Ascending aorta (tissue), 2 donors: ENCODE measurements at places on chromosomes 1 and 21.

- no peak for DNase-seq
Measured at GRCh38 chr1:229253151-229253974, 17.5 kb upstream of the RAB4A start.

- no peak for DNase-seq
Measured at GRCh38 chr1:151292207-151293030, 10.3 kb downstream of the ZNF687 start.

GRCh38 chr1:27960762-27961645, 1.2 kb downstream of the XKR8 start:
- DNase-seq = peak; percentile 80

DNA sequence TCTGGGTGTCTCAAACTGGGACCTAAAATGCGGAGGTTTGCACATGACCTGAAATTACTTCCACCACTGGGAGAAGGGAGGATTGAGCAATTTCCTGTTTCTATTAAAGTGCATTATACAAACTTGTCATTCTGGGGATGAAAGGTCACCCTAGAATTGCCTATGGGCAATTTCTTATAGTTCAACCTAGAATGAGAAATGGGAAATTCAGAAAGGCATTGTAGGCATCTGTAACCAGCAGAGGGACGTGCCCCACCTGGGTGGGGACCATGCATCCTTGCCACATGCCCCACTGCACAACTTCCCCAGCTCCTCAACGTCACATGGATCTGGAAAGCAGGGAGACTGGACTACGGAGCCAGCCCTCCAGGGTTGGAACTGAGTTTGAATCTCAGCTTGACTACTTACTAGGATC, 47.0 kb downstream of the MRPL39 start:
- no peak for DNase-seq

DNA sequence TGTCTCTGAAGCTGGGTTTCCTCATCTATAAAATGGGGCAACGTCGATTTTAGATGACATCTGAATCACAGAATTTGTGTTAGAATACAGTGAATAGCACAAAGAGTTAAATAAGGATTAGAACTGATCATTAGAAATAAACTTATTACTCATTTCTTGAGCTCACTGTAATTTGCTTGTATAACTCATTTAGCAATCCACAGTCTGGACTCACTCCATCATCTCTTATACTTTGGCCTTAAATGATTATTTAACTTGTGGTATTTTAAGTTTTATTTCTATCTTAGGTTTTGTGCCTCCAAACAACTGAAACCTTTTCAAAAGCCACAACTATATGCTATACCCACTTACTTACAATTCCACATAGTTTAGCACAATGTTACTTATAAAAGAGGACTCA, 128.0 kb downstream of the CDC42BPA start:
- no peak for DNase-seq

GRCh38 chr1:234973426-234974250, 155.0 kb downstream of the TOMM20 start:
- no peak for DNase-seq

DNA sequence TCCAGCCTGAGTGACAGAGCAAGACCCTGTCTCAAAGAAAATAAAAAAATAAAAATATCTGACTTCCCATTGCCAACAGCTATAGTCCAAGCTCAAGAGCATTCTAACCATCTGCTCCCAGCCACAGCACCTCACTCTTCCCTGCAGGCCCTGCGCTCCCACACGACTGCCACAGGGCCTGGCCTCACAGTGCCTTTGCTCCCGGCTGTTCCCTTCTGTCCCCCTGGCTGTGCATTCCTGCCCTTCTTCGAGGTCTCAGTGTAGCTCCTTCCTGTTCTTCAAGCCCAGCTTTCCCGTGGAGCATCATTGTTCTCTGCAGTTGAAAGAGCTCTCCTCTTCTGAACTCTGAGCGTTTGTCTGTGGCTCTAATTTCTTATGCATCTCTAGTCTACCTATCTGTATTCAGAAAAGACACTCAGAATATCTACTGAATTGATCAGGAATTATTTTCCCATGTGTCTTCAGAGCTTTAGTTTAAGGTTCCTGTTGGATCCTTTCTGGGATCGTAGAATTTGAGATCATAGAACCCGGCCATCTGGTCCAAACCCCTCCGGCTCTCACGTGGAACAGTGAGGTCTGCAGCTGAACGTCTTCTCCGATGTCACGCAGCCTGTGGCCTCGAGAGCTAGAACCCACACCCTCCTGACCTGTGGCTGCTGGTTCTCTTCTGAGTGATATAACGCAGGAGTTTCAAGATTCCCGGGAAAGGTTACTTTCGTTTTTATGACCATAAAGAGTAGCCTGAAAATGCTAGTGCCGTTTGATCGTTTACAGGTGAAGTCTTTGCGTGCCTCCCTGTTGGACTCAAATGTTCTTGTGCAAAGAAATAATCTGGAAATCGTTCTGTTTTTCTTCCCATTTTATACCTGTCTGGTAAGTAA, 54.4 kb downstream of the DOP1B start:
- DNase-seq = no peak

- DNase-seq = no peak
Measured at GRCh38 chr1:147434921-147435320, 106.4 kb upstream of the BCL9 start.

GRCh38 chr1:158506369-158506987, 34.5 kb downstream of the OR10R2 start:
- no peak for DNase-seq

DNA sequence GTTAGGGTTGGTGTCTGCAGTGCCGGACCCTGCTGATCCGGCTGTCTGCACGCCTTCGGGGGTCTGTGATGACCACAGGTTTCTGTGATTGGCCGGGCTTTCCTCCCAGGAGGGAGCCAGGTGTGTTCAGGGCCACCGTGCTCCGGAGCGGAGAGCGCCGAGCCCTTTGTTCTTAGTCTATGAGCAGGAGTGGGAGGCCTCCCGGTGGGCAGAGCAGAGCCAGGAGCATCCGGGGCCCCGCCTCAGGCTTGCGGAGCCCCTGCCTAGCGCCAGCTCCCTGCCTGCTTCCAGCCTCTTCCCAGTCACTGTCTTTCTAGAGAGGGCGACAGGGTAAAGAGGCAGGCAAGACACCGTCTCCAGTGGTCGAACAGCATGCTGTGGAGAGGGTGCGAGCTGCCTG, 31.8 kb downstream of the KCNAB2 start:
- DNase-seq = no peak

- no peak for DNase-seq
Measured at GRCh38 chr1:182643699-182644098, 39.5 kb upstream of the RGS16 start.

- no peak for DNase-seq
Measured at GRCh38 chr1:205351984-205352713, 4.6 kb downstream of the KLHDC8A start.

DNA sequence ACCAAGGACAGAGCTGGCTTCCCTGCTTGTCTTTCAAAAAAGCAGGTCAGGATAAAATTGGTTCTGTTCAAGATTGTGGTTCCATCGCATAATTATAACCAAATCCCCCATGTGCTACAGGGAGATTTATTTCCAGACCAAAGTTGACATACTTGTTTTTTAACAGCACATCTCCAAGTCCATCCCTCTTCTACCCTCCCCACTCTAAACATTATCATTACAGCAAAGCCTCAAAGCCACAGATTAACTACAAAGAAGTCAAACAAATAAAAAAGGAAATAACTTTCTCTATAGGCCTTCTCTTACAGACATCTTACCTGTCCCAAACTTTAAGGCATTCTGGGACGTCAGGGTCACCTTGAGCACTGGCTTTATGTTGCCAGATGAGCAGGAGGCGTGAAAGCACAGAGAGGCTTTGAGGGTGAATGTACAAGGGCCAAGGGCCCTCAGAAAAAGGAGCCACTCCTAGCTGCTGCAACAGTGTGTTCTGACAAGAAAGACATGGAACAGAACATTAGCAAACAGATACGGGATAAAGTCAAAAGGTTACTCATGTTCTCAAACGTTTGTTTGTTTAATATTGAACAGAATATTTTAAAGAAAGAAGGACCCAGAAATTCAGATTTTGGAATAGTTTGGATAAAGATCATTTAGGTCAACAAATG, 31.2 kb downstream of the UBR4 start:
- DNase-seq = no peak

DNA sequence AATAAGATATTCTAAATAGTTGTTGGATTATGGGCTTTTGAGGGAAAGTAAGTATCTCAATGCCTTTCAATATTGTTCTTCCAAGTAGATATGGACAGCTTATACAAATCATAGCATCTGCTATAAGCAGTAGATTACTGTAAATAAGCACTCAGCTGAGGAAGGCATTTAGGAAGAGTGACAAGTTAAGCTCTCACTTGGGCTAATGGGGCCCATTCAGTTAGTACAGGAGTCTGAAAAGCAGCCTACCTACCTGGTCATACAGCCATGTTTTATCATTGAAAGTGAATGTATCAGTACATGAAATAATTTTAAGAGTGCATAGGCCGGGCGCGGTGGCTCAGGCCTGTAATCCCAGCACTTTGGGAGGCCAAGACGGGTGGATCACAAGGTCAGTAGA, 73.1 kb downstream of the APP start:
- no peak for DNase-seq

GRCh38 chr1:28580722-28581530, 11.1 kb upstream of the RAB42 start:
- DNase-seq = no peak

- DNase-seq = no peak
Measured at GRCh38 chr21:38669186-38669585, 136.5 kb upstream of the ETS2 start.

DNA sequence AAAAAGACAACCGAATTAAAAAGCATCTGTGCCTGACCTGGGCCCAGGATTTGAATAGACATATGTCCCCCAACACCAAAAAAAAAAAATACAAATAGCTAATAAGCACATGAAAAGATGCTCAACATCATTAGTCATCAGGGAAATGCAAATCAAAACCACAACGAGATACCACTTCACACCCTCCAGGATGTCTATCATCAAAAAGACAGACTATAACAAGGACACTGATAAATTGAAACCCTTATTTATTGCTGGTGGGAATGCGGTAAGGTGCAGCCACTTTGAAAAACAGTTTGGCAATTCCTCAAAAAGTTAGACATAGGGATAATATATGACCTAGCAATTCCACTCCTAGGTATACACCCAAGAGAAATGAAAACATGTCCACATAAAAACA, 72.3 kb upstream of the CAMK1G start:
- DNase-seq = no peak

GRCh38 chr1:44425341-44426082, 20.5 kb downstream of the RNF220 start:
- no peak for DNase-seq

- DNase-seq = no peak
Measured at GRCh38 chr21:38712664-38713063, 93.1 kb upstream of the ETS2 start.

- no peak for DNase-seq
Measured at GRCh38 chr1:48756683-48757316, 19.9 kb downstream of the BEND5 start.

- no peak for DNase-seq
Measured at GRCh38 chr1:183103147-183103546, 79.9 kb downstream of the LAMC1 start.

- peak; percentile 92 for DNase-seq
Measured at GRCh38 chr1:153617663-153618062, 1.5 kb upstream of the S100A14 start.

GRCh38 chr1:157288996-157289395, 150.8 kb upstream of the ETV3 start:
- no peak for DNase-seq

DNA sequence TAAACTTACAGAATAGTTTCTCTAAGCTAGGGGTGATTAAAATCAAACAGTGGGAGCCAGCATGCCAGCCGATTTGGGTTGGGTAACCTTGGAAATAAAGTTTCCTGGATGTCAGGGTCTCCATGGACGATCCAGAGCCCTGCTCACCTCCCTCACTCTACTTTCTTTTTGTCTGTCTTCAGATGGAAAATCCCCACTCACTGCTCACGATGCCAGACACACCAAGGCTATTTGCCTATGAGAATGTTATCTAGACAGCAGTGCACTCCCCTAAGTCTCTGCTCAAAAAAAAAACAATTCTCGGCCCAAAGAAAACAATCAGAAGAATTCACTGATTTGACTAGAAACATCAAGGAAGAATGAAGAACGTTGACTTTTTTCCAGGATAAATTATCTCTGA, 13.9 kb downstream of the SLAMF7 start:
- no peak for DNase-seq

DNA sequence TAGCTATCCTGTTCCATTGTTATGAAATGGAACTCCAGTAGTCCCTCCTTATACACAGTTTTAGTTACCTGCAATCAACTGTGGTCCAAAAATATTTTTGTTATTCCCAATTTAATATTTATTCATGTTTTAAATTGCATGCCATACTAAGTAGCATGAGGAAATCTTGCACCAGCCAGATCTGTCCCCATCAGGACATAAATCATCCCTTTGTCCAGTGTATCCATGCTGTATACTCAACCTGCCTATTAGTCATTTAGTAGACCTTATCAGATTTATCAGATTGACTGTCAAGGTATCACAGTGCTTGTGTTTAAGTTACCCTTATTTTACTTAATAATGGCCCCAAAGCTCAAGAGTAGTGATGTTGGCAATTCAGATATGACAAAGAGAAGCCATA, 207.9 kb upstream of the DMRTA2 start:
- no peak for DNase-seq

DNA sequence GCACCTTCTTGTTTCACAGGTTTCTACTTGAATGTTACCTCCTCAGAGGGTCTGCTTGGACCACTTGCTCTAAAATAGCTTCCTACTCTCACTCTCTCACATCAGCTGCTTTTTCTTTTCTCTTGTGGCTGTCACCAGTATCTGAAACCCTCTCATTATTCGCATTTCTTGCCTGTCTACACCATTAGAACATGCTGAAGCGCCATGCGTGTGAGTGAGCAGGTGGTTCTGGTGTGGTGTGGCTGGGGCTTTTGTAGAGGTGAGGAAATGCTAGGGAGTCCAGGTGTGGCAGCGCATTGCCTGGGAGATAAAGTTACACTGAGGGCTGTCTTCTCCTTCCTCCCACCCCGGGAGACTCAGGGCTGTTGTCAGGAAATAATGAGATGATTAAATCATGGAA, 4.1 kb downstream of the ZNF362 start:
- no peak for DNase-seq

DNA sequence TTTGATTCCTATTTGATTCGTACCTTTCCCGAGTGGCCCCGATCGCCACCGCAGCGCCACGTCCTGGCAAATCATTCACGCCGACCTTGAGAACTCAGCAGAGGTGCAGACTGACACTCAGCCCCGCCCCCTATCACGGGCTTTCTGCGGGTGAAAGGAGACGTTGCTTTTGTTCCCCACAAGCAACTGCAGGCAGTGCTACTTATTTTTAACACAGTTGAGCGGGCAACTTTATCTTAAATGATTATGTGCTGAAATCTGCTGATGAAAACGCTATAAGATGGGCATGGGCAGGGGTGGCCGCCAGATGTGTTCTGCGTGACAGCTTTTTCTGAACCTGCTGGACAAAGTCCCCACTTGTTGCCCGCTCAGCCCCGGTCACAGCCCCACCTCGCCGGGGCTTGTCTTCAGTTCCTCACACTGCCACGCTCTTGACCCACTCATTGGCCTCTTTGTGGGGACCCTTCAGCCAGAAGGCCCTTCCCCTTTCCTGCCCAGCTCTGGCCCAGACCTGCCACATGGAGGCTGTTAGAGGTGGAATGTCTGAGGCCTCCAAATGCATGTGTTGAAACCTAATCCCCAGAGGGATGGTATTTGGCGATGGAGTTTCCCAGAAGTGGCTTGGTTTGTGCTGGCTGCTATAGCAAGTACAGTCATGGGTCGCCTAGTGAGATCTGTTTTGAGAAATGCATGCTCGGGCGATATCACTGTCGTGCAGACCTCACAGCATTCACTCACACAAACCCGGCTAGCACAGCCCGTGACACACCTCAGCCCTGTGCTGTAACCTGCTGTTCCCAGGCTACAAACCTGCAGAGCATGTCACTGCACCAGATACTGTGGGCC, 15.7 kb upstream of the PDXK start:
- DNase-seq = peak; percentile 83
